Peyer's patch (tissue), 4 donors: ENCODE measurements at places on chromosomes 6 and 20.
A peak's percentile ranks its signal among the peaks of the same experiment; 100 is the strongest.

DNA sequence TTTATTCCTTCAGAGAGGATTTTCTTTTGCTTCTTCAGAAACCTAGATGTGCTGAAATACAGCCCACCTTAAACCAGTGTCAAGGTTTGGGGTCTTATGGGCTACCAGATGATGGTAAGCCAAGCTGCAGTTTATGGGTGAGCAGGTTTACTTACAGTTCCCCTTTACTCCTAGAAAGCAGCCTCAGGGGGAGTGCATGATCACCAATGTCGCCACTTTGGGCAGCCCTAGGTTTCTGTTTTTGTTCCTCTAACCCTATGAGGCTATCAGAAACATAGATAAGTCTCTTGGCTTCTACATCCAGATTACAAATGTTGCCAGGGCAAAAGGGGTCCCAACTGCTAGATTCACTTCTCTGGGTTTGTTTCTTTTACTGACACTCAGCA, 67.2 kb downstream of the TRIM27 start:
- DNase-seq, result no peak
- H3K4me3 ChIP-seq, result no peak overlapping the region
- no peaks in the 10 kb centered on the region for H3K27me3 ChIP-seq
- no peak overlapping the region for H3K27ac ChIP-seq

DNA sequence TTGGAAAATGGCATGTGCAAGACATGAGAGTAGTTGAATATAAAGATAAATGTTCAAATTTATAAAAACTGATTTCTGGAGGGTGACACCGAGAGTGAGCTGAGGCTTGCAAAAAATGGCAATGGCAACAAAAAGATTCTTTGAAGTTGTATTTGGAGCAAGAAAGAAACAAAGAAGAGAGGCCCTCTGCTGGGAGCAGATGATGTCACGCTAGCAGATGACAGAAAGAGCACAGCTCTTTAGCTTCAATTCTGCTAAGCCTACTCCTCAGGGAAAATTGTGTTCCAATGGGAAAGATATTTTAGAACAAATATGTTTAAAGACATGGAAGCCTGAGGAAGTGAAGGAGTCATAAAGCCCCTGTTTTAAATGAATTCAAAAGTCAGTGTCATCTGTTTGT, 125.3 kb upstream of the NOX3 start:
- no peak overlapping the region for H3K27ac ChIP-seq
- no peaks in the 10 kb centered on the region for H3K36me3 ChIP-seq
- H3K4me3 ChIP-seq, result no peak overlapping the region
- no peaks in the 10 kb centered on the region for H3K27me3 ChIP-seq

DNA sequence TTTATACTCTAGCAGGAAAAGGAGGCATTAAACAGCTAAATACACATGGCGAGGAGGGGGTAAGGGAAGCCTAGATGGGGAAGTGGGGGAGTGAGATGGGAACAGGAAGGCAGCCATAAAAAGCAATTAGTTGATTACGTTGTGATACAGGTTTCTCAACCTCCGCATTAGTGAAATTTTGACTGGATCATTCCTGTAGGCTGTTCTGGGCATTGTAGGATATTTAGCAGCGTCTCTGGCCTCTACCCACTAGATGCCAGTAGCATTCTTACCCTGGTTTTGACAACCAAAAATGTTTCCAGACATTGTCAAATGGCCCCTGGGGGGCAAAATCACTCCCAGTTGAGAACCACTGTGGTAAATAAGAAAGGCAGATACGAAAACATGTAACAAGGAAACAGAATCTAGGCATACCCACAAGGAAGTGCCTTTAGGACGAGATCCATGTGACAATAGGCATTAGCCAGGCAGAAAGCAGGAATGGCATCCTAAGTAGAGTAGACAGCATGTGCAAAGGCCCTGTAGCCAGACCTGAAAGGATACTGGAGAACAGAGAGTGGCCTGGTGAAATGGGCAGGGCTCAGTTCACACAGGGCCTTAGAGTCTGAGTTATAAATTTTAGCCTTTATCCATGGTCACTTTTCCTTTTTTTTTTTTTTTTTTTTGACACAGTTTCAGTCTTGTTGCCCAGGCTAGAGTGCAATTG, 25.8 kb upstream of the PTPN1 start:
- no peaks in the 10 kb centered on the region for H3K27me3 ChIP-seq
- DNase-seq, result no peak
- H3K27ac ChIP-seq, result peak overlapping the region; percentile 92
- peaks cover 6% of the 10 kb centered on the region for H3K4me1 ChIP-seq
- no peak overlapping the region for H3K4me3 ChIP-seq

DNA sequence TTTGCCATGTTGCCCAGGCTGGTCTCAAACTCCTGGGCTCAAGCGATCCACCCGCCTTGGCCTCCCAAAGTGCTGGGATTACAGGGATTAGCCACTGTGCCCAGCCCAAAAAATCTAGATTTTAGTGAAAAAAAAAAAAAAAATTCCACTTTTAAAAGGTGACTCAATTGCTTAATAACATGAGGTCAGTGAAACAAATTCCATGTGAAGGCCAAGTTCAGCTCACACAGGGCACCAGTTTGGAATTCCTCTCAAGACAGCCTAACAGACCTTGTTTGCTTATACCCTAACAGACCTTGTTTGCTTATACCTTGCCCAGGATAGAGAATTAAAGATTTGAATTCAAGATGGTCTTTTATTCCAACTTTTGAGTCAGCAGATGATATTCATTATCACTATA, 5.1 kb downstream of the RRBP1 start:
- no peaks in the 10 kb centered on the region for H3K4me1 ChIP-seq
- H3K4me3 ChIP-seq, result no peak overlapping the region
- H3K27me3 ChIP-seq, result no peaks in the 10 kb centered on the region

DNA sequence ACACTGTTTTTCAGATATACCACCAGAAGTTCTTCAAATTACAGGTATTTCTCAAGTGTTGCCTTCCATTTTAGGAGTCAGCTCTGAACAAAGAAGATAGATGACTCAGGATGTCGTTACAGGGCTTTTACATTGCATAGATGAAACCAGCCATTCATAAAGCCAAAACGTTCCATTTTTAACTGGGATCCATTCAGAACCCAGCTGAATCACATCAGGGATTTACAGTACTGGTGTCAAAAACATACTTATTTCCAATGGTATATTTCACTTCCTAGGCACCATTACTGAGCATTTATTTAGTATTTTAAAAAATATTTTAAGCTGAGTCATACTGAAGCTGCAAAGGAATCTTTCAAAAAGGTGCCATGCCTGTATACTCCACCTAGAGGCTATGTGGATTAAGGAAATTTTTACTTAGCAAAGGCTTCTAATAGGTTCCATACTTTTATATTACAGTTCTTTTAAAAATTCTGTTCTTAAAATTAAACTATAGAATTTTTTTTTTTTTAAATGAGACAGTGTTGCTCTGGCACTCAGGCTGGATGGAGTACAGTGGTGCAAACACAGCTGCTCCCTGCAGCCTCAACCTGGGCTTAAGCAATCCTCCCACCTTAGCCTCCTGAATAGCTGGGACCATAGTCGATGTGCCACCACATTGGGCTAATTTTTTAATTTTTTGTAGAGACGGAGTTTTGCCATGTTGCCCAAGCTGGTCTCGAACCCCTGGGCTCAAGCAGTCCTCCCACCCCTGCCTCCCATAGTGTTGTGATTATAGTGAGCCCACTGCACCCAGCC, 2.6 kb downstream of the ASF1A start:
- DNase-seq, result no peak
- H3K27me3 ChIP-seq, result no peaks in the 10 kb centered on the region
- H3K36me3 ChIP-seq, result no peaks in the 10 kb centered on the region
- H3K4me1 ChIP-seq, result peaks cover 18% of the 10 kb centered on the region
- H3K4me3 ChIP-seq, result no peak overlapping the region

GRCh38 chr6:47859175-47859574, 77.3 kb downstream of the OPN5 start:
- H3K4me3 ChIP-seq, result no peak overlapping the region
- DNase-seq, result no peak
- H3K4me1 ChIP-seq, result no peaks in the 10 kb centered on the region

DNA sequence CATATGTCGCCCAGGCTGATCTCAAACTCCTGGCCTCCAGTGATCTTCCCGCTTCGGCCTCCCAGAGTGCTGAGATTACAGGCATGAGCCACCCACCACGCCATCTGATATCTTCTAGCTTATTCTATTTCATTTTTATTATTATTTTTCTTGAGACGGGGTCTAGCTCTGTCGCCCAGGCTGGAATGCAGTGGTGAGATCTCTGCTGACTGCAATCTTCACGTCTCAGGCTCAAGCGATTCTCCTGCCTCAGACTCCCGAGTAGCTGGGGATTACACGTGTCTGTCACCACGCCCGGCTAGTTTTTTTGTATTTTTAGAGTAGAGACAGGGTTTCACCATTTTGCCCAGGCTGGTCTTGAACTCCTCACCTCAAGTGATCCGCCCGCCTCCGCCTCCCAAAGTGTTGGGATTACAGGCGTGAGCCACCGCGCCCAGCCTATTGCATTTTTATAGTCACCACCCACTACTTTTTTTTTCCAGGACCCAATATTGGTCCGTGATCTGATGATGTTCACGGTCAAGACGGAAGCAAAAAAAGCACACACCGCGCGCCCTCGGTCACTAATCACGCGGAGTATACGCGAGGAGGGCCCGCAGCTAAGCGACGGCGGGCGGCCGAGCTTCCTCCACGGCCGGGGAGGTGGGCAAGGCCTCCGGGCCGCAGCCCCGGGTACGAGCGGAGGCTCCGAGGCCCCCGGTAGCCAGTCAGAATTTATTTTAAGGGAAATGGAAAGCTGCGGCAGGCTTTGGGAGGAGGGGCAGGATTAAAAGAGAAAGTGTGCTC, 1.1 kb upstream of the LSM14B start:
- no peaks in the 10 kb centered on the region for H3K27me3 ChIP-seq
- H3K4me1 ChIP-seq, result peaks cover 21% of the 10 kb centered on the region
- no peaks in the 10 kb centered on the region for H3K36me3 ChIP-seq
- DNase-seq, result no peak
- H3K27ac ChIP-seq, result peak overlapping the region; percentile 94

DNA sequence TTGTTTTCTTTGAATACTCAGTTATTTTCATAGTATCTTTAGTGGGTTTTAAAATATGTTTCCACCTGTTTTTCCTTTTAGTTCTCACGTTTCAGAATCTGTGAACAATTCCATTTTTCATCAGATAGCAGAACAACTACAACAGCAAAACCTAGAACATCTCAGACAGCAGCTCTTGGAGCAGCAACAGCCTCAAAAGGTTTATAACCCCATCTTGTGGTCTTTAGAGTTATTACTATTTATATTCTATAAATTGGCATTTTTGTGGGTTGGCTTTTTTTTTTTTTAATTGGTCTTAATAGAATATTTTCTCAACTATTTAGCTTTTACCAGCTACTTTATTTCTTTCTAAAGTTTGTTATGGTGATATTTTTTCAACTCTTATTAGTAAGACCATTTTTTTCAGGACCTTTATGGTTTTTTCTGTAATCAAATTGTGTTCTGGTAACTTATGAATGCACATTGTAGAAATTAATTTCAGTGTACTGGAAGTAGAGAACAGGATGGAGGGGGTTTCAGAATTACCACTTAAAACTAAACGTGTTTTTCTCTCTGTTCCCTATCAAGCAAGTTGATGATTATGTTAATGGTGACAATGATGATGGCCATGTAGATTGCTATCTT, 72.2 kb downstream of the SCAF8 start:
- no peak for DNase-seq
- H3K36me3 ChIP-seq, result no peaks in the 10 kb centered on the region
- no peaks in the 10 kb centered on the region for H3K27me3 ChIP-seq
- H3K27ac ChIP-seq, result no peak overlapping the region
- H3K4me1 ChIP-seq, result no peaks in the 10 kb centered on the region
- H3K4me3 ChIP-seq, result no peak overlapping the region

DNA sequence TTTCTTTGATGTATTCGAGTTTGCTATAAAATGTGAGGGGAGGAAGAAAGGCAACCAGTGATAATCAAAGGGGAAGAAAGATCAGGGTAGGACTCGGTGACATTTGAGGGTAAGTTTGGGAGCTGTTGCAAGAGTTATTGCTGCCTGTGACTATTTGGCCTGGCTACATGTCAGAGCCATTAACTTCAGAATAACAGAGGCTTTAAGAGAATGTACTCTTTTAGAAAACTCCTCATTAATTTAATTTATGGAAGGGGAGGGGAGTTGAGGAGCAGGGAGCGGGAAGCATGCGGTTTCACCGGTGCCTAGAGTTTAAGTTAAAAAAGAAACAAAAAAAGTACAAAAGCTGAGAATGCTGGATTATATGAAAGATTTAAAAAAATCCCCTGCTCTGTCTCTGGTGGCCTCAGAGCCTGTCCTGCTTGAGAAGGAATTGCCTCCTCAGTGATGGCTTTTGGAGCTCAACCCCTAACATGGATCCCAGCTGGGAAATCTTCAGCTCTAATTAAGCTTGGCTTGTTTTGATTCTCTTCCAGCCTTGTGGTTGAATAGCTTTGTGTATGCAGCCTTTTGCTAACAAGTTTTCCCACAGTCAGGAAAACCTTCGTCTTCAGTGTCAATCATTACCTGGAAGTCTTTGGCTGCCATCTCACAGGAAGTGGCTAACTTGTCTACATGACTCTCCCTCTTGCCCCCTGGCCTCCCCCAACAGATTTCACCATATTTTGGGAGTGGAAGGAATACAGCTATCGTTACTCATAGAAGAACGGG, 238.2 kb downstream of the SOX4 start:
- H3K27ac ChIP-seq, result no peak overlapping the region
- H3K4me3 ChIP-seq, result no peak overlapping the region

- H3K4me1 ChIP-seq, result no peaks in the 10 kb centered on the region
- no peaks in the 10 kb centered on the region for H3K27me3 ChIP-seq
- H3K36me3 ChIP-seq, result no peaks in the 10 kb centered on the region
Observed at GRCh38 chr6:157059781-157060180, 263.5 kb downstream of the TMEM242 start.

GRCh38 chr6:142008781-142009180, 123.9 kb upstream of the GJE1 start:
- H3K36me3 ChIP-seq, result no peaks in the 10 kb centered on the region
- no peak for DNase-seq
- H3K27me3 ChIP-seq, result no peaks in the 10 kb centered on the region
- H3K4me3 ChIP-seq, result no peak overlapping the region
- H3K27ac ChIP-seq, result no peak overlapping the region

DNA sequence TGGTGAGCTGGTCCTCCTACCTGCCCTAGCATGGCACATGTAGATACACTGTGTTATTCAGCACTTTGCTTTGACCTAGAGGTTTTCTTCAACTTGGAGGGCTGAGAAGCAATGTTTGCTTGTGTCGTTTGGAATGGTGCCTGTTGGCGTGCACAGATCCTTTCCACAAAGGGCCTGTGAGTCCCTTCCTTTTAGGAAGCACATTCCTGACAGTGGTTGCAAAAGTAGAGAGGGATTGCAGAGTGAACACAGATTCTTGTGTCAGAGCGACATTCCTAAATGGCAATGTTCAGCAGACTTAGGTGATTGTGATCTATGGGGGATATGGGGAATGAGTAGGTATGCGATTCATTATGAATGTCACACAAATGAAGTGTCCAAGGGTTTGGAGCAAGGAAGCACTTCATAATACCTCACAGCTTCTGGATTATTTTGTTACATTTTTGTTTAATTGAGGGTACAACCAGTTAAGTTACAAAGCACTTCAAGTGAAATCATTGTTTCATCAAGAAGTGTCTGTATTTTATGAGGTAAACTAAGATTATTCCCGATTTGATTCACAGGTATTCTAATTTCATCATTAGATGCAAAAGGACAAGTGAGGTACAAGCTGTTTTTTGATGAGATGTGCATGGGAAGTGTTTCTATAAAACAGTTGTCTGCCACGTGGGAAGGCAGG, 713 bp upstream of the RNF144B start:
- peaks cover 10% of the 10 kb centered on the region for H3K4me1 ChIP-seq
- H3K27me3 ChIP-seq, result no peaks in the 10 kb centered on the region
- H3K4me3 ChIP-seq, result peak overlapping the region; percentile 51
- no peak overlapping the region for H3K27ac ChIP-seq
